ENCODE measurements at places on chromosomes 16 and 17. TPM values are rescaled to one million over a fixed set of nuclear protein-coding genes. Genes with fewer than 3 reads are reported as not detected.

Gene SMIM36
- not detected for total RNA-seq

Gene KRTAP9-2
- not detected for total RNA-seq

Gene USP43
- total RNA-seq = 3.5 TPM

Gene NPIPA7
- 12.4 TPM for total RNA-seq

Gene RAB26
- total RNA-seq = 4.0 TPM
